PC-9 (cell line): ENCODE measurements at places on chromosomes 3 and 15.

GRCh38 chr3:40715551-40715950, 190.8 kb downstream of the ZNF621 start:
- DNase-seq: no peak

- peak; percentile 86 for DNase-seq
Observed at GRCh38 chr3:177358977-177359592, 161.8 kb upstream of the TBL1XR1 start.

GRCh38 chr3:44442596-44443309, 34.7 kb downstream of the ZNF445 start:
- DNase-seq: no peak

GRCh38 chr3:187186801-187187421, 10.4 kb upstream of the RTP1 start:
- DNase-seq: peak; percentile 100

GRCh38 chr15:33132722-33133345, 61.7 kb downstream of the FMN1 start:
- peak; percentile 48 for DNase-seq

- no peak for DNase-seq
Observed at GRCh38 chr3:23319366-23320312, 116.5 kb downstream of the UBE2E2 start.
